Left kidney (tissue), 8 donors: ENCODE measurements at places on chromosomes 7 and 10.

DNA sequence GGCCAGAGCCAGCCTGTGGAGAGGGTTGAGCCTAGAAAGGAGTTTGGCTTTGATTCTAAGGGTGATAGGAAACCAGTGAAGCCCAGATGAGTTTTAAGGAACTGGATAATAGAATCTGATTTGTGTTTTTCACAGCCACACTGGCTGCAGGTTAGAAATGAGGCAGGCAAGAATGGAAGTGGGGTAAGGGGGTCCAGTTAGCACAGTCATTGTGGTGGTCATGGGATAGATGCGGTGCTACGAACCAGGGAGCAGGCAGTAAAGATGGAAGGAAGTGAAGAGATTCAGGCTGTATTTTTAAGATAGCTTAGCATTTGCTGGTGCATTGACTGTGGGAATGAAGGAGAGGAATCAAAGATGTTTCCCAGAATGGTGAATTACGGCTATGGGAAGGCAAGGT is 322.2 kb downstream of the LRMDA start:
- no peak for DNase-seq

- DNase-seq: peak; percentile 78
Observed at GRCh38 chr7:154409703-154410311, 357.6 kb downstream of the DPP6 start.

- peak; percentile 49 for DNase-seq
Observed at GRCh38 chr10:45249978-45250693, 65.3 kb downstream of the OR13A1 start.

DNA sequence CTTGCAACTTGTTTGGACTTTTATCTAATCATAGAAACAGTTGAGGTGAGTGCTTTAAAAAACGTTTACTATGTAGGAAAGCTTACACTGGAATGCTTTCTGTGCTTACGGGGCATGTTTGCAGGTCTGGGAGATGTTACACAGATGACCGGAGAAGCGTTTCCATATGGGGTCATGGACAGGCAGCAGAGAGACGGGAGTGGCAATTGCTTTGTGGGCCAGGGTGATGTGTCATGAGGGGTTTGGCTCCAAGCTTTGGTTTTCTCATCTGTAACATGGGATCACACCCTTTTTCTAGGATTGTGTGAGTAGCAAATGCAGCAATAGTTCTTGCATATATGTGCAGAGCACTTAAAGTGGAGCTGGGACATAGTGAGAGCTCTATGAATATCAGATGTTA is 174.8 kb upstream of the MKI67 start:
- no peak for DNase-seq

DNA sequence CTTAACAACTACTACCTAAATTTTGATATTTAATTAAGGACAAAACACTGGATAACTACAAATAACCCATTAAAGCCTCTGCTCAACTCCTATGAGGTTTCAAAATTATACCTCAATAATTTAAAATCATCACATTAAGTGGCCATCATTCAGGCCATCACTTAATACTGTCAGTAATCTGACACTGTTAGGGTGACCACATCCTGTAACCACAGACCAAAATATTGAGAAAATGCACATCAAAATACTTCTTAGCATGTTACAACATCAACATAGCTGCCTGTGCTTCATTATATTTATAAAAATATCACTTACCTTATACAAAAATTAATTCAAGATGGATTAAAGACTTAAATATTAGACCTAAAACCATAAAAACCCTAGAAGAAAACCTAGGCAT is 23.3 kb downstream of the SEM1 start:
- no peak for DNase-seq

DNA sequence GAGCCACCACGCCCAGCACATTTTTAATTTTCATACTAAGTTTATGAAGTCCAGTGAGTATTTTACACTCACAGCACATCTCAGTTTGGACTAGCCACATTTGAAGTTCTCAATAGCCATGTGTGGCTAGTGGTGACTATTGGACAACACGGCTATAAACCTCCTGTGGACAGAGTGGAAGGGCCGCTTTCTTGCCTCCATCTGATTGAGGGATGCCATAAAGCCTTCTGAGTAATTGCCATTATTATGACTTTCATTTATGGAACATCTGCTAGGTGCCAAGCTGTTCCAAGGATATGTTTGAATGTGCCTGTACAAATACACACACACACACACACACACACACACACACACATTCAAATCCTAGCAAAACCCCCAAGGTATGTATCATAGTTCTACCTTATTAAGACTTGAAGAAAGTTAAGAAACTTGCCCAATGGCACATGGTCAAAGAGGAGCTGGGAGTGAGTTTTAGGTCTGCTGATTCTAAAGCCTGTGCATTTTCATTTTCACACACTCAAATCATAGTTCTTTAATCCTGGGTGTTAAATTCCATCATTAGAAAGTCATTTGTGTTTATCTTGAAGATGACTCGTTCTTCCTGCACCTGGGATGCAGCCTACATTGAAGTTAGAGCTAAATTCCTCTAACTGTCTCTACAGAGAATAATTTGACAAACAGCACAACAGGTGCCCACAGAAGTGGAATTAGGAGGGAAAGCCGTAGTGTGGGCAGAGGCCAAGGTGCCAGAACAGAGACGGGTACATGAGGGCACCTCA is 143.3 kb downstream of the PKD1L1 start:
- no peak for DNase-seq

DNA sequence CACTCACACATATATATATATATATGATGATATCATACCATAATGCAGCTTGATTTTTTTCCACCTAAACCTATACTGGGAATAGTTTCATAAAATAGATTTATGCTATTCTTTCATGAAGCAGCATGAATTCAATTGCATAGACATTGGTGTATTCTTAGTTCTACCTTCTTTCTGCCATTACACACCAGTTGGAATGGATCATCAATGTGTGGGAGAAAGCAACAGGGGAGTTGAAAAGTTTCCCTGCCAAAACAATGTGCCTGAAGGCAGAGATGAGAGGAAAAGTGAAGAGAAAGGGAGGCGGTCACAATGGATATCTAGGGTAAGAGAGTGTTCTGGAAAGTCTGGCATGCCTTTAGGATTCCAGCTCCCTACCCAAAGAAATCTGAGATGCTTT is 25.2 kb upstream of the ACSL5 start:
- DNase-seq: no peak

GRCh38 chr7:35565927-35566326 is 129.0 kb downstream of the HERPUD2 start:
- no peak for DNase-seq
